ENCODE measurements at places on chromosomes 1 and 21. TPM values are rescaled to one million over a fixed set of nuclear protein-coding genes. Genes with fewer than 3 reads are reported as not detected.

DNA sequence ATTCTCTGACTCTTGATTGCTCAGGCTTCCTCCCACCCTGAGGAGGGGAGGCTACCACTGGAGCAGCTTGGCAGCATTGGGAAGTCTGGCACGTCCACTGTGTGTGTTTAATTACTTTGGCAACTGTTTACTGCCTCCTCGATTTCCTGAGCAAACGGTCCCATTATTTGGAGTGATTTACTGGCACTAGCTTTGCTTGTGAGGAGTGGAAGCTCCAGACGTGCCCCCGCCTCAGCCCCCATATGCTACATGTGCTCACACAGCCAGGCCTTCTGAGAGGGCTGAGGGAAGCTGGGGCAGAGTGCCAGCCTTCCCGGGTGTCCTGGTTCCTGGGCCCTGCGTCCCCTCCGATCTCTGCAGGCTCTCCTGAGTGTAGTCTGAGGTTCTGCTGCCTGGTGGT lies 306.2 kb downstream of the PTPRU start:
- H3K4me1 ChIP-seq: no peaks in the 10 kb centered on the region
- no peaks in the 10 kb centered on the region for H3K36me3 ChIP-seq
- no peak overlapping the region for H3K27ac ChIP-seq
- H3K4me3 ChIP-seq: no peak overlapping the region

GRCh38 chr1:212753749-212754148 lies 37.8 kb downstream of the NSL1 start:
- no peaks in the 10 kb centered on the region for H3K27me3 ChIP-seq
- H3K36me3 ChIP-seq: no peaks in the 10 kb centered on the region
- no peak overlapping the region for H3K27ac ChIP-seq
- no peak overlapping the region for H3K4me3 ChIP-seq
- peaks cover 19% of the 10 kb centered on the region for H3K4me1 ChIP-seq

The ANXA9 gene
- 0.49 TPM for total RNA-seq

- no peak overlapping the region for H3K4me3 ChIP-seq
- no peaks in the 10 kb centered on the region for H3K4me1 ChIP-seq
- H3K27ac ChIP-seq: no peak overlapping the region
- no peaks in the 10 kb centered on the region for H3K27me3 ChIP-seq
- no peak for DNase-seq
- no peaks in the 10 kb centered on the region for H3K36me3 ChIP-seq
Measured at GRCh38 chr1:2936559-2937515, 84.4 kb upstream of the ACTRT2 start.

GRCh38 chr1:81936853-81937252 lies 136.1 kb downstream of the ADGRL2 start:
- DNase-seq: no peak
- H3K36me3 ChIP-seq: no peaks in the 10 kb centered on the region
- no peak overlapping the region for H3K27ac ChIP-seq
- no peaks in the 10 kb centered on the region for H3K4me1 ChIP-seq
- no peaks in the 10 kb centered on the region for H3K27me3 ChIP-seq

The FAM151A gene
- total RNA-seq: not detected

DNA sequence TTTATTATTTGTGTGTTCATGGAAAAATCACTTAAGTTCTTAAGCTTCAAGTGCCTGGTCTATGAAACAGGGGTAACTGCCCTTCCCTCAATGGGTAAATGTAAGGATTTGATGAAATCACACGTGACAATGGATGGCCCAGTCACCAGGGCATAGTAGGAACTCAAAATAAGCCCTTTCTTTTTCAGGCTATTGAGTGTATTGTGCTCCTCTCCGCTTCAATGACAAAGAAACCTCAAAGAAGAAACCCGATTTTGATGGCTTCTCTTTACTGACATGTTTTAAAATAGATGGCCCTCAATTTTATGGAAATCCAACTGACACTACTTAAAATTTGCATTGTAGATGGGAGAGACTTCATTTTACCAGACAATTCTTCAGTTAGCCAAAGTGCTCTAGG lies 543.5 kb downstream of the OMA1 start:
- H3K4me3 ChIP-seq: no peak overlapping the region
- no peak for DNase-seq
- no peaks in the 10 kb centered on the region for H3K36me3 ChIP-seq
- H3K4me1 ChIP-seq: no peaks in the 10 kb centered on the region
- no peak overlapping the region for H3K27ac ChIP-seq

The LCE3D gene
- 57.5 TPM for total RNA-seq

The SLC45A1 gene
- total RNA-seq: 13.8 TPM

The FGR gene
- 18.4 TPM for total RNA-seq

GRCh38 chr21:37208056-37208721 lies 58.9 kb downstream of the VPS26C start:
- DNase-seq: no peak
- peaks cover 9% of the 10 kb centered on the region for H3K4me1 ChIP-seq
- no peak overlapping the region for H3K4me3 ChIP-seq
- H3K36me3 ChIP-seq: peaks cover under 1% of the 10 kb centered on the region
- H3K27me3 ChIP-seq: no peaks in the 10 kb centered on the region

The SPATA17 gene
- total RNA-seq: not detected

DNA sequence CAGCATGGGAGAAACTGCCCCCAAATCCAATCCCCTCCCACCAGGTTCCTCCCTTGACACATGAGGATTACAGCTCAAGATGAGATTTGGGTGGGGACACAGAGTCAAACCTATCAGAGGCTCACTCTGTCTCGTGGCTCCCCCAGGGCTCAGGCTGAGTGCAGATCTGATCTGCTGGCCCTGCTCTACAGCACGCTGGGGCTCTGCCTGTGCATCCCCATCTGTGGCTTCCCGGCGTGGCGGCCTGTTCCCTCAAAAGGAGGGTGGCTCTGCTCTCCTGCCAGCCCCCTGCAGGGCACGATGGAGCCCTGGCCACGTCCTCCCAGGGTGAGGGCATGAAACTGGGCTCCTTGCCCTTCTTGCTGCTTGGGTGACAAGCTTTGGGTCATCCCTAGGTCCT lies 19.8 kb upstream of the SMYD3 start:
- no peaks in the 10 kb centered on the region for H3K4me1 ChIP-seq
- H3K36me3 ChIP-seq: no peaks in the 10 kb centered on the region

GRCh38 chr1:94974824-94975223 lies 47.9 kb upstream of the CNN3 start:
- H3K27me3 ChIP-seq: no peaks in the 10 kb centered on the region
- H3K4me3 ChIP-seq: no peak overlapping the region
- H3K4me1 ChIP-seq: peaks cover 40% of the 10 kb centered on the region
- no peak for DNase-seq
